ENCODE measurements at places on chromosomes 7 and 10. TPM values are rescaled to one million over a fixed set of nuclear protein-coding genes. Genes with fewer than 3 reads are reported as not detected.

Gene IGF2BP3
- total RNA-seq: 61.0 TPM

Gene ACBD7
- total RNA-seq: 8.1 TPM

Gene ZC3HAV1
- total RNA-seq: 4.7 TPM

Gene GDF2
- total RNA-seq: not detected

Gene GIMAP4
- total RNA-seq: 3.4 TPM

Gene EIF3A
- 102 TPM for total RNA-seq

Gene CEP41
- 29.1 TPM for total RNA-seq

Gene AKR1C8
- total RNA-seq: not detected

Gene GATA3
- not detected for total RNA-seq

Gene TUBAL3
- not detected for total RNA-seq

Gene ZNF503
- total RNA-seq: 1.9 TPM

Gene PPP1R17
- 5.0 TPM for total RNA-seq

Gene UCMA
- total RNA-seq: not detected

Gene LARP4B
- total RNA-seq: 57.9 TPM

Gene SKIDA1
- 9.4 TPM for total RNA-seq

Gene TAS2R5
- total RNA-seq: 13.5 TPM

Gene AHCYL2
- total RNA-seq: 34.1 TPM

Gene MCM10
- total RNA-seq: 5.0 TPM

Gene PRKG1
- 27.2 TPM for total RNA-seq

Data from parietal lobe (tissue), 2 donors.